Ascending aorta (tissue), 2 donors: ENCODE measurements at places on chromosomes 7 and 10.

DNA sequence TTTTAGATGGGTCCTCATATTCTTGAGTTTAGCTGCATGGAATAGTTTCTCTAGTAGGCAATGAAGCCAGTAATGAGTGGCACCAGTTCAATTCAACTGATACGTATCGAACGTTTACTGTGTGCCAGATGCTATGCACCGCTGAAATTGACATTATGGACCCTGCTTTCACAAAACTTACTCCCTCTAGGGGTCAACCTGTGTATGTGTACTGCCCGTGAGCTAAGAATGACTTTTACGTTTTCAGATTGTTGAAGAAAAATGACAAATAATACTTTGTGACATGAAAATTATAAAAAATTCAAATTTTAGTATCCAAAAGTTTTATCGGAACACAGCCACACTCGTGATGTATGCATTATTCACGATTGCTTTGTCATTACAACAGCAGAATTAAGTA lies 95.5 kb downstream of the ZMYND11 start:
- DNase-seq = no peak

GRCh38 chr10:19931894-19932590 lies 115.8 kb downstream of the PLXDC2 start:
- no peak for DNase-seq

DNA sequence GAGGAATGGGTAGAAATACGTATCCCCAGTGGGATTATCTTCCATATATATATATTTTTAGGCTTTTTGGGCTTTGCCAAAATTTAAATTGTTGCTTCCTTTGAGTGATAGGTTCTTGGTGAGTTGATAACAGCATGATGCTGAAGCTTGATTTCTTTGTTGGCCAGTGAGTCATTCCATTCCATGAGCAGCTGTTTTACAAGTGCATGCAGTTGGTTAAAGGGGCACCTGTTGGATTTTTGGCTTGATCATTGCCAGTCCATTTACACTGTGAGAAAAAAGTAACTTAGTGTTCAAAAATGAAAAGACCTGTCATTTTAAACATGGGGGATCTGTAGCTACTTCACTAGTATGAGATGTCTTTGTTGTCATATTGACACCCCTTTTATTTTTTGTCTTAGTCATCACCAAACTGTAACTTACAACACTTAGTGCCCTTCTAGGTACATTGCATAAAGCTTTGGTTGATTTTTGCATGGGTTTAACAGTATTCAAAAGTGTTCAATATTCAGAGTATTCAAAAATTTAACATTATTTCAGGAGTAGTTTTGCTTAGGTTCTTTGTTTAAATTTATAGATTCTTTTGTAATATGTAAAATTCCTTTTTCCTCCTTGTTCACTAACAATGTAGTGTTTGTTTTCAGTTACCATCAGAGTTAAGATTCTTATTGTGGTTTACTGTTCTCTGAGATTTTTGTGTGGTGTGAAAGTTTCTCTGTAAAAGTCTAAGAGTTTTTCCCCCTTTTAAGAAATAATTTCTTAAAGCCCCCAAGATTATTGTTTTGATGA lies 8.8 kb downstream of the AKAP9 start:
- no peak for DNase-seq

DNA sequence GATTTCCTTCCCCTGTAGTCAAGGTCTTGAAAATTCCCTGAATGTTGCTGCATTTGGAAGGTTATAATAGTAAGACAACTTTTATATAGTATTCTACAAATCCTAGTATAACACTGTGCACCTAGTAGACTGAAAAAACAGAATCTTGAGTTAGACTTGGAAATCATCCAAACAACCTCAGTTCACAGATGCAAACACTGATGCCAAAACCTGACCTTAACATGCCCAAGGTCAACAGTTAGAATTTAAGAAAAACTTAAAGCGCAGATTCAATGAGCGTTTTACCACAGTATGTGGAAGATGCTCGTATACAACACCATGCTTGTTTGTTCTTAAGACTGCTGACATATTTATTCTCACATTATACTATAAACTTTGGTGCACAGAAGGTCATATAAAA lies 3.0 kb downstream of the PIP4K2A start:
- no peak for DNase-seq

DNA sequence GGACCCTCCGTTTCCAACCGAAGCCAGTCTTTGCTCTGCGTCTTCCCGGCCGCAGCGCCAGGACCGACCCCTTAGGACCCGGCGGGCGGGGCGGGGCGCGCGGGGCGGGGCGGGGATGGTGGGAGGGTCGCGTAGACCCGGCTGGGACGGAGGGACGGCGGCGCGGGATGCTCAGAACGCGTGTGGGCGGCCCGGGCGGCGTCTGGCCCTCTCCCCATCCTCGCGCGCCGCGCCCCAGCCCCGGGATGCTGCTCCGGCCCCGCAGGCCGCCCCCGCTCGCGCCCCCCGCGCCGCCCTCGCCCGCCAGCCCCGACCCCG lies at the start of gene UTF1:
Gene UTF1, plus strand, starts transcription at position 174 of the 318 bp plus-strand sequence. Its CDS starts 72 bp downstream, at position 246.
- DNase-seq = no peak

- no peak for DNase-seq
Observed at GRCh38 chr10:104069613-104070012, 16.1 kb downstream of the COL17A1 start.

DNA sequence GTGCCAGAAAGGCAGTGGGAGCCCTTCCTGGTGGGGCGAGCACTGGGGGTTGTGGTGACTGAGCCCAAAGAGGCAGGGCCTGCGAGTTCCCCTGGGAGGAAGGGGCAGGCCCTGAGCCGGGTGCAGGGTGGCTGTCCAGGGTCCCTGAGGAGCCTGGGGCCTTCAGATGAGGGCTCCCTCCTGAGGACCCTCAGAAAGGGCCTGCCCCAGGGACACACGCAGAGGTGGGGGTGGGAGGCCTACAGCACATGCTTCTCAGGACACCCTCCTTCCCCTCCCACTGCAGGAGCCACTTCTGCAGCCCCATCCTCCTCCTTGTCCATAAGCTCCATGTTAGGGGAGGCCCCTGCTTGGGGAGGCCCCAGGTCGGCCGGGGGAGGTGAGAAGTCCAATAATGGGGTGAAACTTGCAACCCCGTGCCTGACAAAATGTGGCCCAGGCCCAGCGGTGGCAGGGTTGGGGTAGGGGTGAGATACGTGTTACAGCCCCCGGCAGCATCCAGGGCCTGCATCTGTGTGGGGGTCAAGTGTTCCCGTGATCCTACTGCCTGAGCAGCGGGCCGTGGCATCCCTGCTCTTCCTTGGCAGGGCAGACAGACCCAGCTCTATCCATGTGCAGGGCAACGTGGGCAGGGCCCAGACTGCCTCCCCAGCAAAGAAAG lies 31.8 kb upstream of the RET start:
- DNase-seq = peak; percentile 52

- DNase-seq = no peak
Observed at GRCh38 chr7:67875558-67875957, 878.9 kb downstream of the TYW1 start.

DNA sequence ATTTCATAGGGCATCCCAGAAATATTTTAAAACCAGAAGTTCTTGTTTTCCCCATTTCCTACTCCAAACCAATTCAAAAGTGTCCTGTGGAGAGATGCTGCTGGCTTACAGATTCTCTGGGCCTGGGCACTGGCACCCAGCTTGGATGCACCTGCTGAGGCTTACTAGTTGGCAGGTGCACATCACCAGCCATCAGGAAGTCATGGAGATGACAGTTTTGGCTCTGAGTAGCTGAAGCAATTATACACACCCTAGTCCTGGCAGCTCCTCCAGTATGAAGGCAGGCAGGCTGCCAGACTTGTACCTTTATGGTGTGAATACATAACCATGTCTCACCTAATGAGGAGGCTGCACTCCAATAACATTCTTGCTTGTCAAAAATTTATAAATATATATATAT lies 276.6 kb upstream of the GHITM start:
- no peak for DNase-seq

DNA sequence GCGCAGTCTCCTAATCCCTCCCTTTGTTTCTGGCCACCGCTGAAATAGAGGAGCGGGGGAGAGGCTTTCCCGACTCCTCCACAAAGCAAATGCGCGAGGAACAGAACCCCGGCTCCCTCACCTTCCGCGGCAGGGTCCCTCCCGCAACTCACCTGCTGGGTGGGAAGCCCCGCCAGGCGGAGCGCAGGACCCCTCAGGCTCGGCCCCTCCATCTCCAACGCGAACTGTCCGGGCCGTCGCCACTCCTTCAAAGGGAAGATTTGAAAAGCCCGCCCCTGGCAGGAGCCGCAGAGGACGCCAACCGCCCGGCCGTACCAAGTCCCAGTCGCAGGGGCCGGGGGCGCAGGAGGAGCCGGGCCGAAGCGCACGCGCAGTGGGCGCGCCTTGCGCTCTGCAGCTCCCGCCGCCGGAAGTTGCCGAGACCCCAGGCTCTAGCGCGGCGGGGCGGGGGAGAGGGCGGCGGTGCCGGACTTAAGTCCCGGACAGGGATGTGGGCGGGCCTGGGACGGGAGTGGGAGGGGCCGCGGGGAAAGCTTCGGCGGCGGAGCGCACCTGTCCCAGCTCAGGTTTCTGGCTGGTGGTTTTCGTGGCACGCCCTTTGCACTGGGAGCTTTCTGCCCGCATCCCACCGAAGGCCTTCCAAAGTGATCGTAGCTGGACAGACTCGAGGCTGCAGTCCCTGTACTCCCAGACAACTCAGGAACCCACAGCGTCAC lies at the start of gene RTKN2:
Gene RTKN2, minus strand, starts transcription at position 446 of the 716 bp plus-strand sequence. Its CDS starts 234 bp downstream, at position 212.
- DNase-seq = peak; percentile 79

GRCh38 chr7:105261689-105262088 lies 127.0 kb downstream of the SRPK2 start:
- DNase-seq = no peak

- no peak for DNase-seq
Observed at GRCh38 chr10:132859084-132859855, 73.3 kb upstream of the NKX6-2 start.

- no peak for DNase-seq
Observed at GRCh38 chr7:23335136-23335535, 36.0 kb downstream of the MALSU1 start.

DNA sequence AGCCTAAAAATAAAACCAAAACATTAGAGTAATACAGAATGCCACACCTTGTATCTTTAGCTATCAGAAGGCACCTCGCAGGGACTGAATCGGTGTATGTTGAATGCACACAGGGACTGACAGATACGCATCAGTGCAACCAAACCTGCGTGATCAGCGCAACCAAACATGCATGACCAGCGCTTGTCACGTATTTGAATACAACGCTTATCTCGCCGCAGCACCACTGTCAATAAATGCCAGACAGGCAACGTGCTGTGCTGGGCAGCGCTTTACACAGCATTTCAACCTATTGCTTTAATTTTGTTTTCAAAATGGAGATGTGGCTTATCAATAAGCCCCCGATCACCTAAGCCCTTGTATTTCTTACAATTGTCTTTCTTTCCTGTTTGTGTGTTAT lies 242.4 kb downstream of the SFMBT2 start:
- no peak for DNase-seq

DNA sequence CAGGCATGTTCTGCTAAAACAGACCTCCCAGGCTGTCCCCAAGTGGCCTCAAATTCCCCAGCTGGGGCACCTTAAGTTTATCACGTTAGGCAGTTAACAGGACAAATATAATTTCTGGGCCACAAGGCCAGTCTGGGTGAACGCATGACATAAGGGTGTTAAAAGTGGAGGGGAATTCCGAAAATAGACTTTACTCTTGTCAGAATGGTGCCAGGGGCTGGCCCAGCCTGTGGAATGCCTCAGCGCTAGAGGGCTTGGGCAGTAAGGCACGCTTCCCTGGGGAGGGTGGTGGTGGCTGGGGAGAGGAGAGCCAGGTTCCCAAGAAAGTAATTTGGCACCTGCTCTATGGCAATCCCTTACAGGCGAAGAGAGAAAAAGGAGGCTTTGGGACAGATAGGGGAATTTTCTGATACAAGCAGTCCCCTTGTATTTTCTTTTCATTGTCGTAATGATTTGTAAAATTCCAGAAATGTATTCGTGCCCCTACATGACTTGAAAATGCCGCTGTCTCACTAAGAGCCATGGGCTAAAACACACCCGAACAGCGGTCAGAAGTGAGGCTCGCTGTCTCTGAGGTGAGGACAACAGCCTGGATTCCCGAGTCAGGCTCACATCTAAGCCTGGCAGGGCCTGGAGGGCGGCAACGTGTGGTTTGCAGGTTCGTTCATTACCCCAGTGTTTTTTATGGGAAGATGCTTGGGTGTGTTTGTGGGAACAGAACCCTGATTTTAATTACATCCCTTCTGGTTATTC lies 463.2 kb upstream of the GALNT17 start:
- DNase-seq = peak; percentile 79

DNA sequence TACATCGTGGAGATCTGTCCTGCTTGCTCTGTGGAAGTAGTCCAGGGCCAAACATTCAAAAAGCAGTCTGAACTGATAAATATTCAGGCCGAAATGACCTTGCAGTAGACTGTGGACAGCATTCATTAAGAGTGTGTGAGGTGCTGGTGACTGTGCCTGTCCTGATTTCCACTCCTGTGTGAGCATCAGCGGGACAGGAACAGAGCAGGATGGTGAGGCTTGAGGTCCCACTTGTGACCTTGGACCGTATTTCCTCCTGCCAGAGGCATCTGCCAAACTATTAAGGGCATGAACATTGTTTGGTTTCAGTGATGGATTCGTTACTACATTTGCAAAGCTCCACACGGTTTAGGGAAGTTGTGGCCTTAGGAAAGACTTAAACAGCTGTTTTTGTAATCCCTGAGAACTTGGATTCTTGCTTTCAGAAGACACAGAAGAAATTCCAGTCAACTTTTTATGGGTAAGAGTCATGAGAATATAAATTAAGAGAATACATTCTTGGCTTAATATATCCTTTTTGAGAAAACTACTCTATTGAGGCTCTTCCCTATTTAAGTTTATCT lies 32.8 kb downstream of the CCNY start:
- DNase-seq = no peak

- no peak for DNase-seq
Observed at GRCh38 chr7:111229916-111230315, 139.0 kb downstream of the LRRN3 start.
